ENCODE measurements at places on chromosomes 6 and 20. TPM values are rescaled to one million over a fixed set of nuclear protein-coding genes. Genes with fewer than 3 reads are reported as not detected.
A peak's percentile ranks its signal among the peaks of the same experiment; 100 is the strongest.

- no peak for DNase-seq
Observed at GRCh38 chr20:44022464-44022863, 107.8 kb downstream of the TOX2 start.

GRCh38 chr6:16355699-16356446, 117.5 kb downstream of the GMPR start:
- DNase-seq: no peak

DNA sequence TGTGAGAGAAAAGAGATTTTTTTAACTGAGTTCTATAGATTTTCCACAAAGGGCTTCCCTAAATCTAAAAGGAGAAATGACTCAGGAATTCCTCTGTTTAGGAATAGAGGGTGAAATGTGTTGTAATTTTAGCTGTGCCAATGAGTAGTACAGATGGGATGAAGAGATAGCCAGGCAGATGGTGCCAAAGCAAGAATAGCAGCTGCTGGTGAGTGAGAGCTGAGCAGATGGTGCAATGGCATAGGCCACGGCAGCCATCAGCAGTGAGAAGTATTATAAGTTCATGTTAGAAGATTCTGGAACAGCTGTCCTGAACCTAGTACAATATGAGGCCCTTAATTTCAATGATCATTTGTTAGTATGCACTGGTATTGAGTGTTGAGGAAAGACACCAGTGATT, 40.2 kb upstream of the CRISP1 start:
- no peak for DNase-seq

GRCh38 chr20:25058847-25059810, 1.2 kb upstream of the ACSS1 start:
- peak; percentile 68 for DNase-seq

DNA sequence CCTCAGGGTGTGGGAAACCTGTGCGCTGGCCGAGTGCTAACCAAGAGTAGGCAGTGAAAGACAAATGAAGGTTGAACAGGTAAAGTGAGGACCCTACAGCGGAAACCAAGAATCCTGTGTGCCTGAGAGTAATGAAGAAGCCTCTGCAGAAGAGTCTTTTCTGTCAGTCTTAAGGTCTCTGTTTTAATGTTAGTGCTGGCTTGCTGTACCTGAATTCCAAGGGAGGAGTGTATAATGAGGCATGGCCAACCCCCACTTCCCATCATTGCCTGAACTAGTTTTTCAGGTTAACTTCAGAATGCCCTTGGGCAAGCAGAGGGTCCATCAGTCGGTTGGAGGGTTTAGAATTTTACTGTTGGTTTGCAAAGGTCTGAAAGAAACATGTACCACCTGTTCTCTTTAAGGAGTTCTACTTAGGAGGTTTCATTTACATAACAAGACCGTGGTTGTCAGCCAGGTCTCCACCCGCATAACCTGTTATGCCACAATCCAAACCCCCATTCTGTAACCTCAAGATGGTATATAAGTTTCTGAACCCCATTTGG, 589 bp upstream of the PDCD2 start:
- peak; percentile 2 for DNase-seq

- DNase-seq: no peak
Observed at GRCh38 chr6:35512006-35512405, 690 bp downstream of the TULP1 start.

DNA sequence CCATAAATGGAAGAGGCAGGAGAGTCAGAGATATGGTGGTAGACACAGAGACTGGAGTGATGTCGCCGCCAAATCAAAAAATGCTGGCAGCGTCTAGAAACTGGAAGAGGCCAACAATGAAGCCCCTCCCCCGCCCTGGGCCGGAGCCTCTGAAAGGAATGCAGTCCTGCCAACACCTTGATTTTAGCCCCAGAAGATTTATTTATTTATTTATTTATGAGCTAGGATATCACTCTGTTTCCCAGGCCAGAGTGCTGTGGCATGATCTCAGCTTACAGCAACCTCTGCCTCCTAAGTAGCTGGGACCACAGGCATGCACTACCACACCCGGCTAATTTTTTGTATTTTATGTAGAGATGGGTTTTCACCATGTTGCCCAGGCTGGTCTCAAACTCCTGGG, 82.6 kb upstream of the CCDC167 start:
- DNase-seq: no peak

DNA sequence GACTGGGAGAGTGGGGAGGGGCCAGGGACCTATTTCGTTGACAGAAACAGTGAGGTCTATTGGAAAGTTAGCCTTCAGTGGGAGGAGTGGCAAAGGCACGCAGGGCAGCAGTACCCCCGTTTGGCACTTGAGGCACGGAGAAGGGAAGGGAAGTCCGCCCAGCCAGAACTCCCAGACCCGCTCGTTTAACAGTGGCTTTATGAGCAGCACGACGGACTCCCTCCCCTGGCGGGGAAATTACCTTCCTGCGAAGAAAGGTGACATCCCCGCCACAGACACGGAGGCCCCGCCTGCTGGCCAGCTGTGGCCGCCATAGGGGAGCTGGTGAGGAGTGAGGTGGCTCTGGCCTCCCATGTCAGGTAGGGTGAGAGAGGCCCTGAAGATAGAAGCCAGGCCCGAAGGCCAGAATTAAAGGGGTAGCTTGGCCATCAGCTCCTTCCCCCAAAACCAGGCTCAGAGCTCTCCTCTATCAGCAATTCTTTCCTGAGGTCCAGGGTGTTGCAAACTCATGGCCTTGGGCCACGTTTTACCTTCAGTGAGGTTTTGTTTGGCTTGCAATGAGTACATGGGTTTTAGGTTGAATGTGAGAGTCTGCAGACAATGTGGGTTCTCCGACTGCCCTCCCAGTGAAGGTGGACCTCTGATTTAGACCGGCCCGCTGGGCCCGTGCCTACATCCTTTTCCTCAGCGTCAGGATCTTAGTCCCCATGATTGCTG, 123.7 kb downstream of the MRPL14 start:
- peak; percentile 48 for DNase-seq

GRCh38 chr6:6801005-6801335, 212.4 kb downstream of the LY86 start:
- no peak for DNase-seq

DNA sequence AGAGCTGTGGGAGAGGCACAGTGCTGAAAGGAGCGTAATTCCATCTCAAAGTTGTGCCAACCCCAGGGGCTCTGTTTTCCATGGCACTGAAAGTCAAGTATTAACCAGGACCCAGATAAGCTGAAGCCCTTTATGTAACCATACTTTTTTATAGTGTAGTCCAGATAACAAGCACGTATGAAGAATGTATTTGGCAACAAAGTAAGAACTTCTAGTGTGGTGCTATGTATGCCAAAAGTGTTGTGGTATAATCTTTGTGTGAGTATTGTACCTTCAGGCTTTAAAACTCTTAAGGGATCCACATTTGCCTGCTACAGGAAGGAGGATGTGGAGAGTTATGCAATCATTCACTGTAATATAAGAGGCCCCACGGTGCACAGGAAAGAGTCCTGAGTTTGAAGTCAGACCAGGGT, 129.4 kb downstream of the IBTK start:
- peak; percentile 37 for DNase-seq

GRCh38 chr20:53611449-53611894, 17.8 kb upstream of the ZNF217 start:
- DNase-seq: peak; percentile 87

DNA sequence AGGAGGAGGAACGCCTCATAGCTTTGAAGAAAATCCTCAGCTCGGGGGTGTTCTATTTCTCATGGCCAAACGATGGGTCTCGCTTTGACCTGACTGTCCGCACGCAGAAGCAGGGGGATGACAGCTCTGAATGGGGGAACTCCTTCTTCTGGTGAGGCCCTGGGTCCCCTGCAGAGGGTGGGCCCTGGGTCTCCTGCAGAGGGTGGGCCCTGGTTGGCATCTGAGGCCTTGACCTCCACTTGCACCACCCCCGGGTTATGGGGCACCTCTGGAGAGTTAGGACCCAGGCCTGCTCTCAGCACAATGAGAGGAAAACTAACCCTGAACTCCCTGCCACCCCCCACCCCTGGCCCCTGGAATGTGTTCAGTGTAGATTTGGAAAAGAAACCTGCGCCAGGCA, 47.2 kb downstream of the SYNJ2 start:
- DNase-seq: no peak

DNA sequence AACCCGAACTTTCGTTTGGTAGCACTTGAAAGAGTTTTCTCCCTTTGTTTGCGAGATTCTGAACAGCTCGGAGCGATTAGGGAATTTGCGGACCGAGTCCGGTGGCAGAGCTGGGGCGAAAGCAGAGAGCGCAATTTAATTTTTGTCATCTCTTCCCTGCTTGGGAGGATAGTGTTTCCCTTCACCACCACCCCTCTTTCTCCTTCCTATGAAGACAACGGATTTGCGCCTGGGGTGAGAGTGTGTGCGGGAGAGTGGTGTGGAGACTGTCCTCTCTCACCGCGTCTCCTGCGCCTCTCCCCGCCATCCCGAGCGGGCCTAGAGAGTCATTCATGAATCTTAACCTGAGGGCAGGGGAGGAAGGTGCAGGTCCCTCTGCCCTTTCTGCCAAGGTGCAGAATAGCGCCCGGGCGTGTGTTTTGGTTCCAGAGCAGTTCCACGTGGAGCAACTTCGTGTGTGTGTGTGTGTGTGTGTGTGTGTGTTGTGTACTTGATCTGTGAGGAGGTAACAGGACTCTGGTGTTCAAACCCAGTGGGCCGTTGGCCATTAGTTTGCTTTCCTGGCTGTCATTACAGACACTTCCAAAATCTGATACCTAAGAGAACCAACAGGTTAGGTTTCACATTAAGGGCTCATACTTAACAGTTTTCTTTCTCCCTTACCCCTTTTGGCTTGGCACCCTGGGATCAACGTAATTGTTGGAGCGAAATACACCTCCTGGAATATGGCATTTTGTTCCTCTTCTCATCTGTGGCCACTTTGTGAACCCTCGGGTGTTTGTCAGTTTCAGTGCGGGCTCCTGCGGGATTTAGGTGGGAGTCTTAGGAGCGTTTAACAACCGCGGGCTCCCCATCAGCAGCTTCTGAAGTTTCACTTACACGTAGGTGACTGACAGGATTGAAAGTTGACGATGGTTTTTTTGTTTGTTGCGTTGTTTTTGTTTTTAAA, 1.8 kb downstream of the EYA4 start:
- peak; percentile 15 for DNase-seq

DNA sequence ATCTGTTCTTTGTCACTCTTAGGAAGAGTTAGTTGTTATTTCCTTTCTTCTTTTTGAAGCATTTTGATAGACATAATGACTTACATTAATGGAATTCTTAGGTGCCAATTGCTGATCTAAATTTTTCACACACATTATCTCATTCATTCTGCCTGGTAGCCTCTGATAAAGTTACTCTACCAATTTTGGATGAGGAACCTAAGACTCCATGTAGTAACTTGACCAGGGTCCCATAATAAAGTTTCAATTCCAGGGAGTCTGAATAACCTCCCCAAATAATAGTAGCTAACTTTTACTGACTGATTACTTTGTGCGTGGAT, 73.2 kb upstream of the CITED2 start:
- no peak for DNase-seq

DNA sequence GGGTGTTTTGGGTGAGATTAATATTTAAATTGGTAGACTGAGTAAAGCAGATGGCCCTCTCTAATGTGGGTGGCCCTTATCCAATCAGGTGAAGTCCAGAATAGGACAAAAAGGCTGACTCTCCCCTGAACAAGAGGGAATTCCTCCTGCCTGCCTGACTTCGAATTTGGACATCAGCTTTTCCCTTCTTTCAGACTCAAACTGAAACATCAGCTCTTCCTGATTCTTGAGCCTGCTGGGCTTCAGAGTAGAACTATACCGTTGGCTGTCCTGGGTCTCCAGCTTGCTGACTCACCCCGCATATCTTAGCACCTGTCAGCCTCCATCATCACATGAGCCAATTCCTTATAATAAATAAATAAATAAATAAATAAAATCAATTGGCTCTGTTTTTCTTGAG, 15.0 kb upstream of the TGM6 start:
- no peak for DNase-seq

DNA sequence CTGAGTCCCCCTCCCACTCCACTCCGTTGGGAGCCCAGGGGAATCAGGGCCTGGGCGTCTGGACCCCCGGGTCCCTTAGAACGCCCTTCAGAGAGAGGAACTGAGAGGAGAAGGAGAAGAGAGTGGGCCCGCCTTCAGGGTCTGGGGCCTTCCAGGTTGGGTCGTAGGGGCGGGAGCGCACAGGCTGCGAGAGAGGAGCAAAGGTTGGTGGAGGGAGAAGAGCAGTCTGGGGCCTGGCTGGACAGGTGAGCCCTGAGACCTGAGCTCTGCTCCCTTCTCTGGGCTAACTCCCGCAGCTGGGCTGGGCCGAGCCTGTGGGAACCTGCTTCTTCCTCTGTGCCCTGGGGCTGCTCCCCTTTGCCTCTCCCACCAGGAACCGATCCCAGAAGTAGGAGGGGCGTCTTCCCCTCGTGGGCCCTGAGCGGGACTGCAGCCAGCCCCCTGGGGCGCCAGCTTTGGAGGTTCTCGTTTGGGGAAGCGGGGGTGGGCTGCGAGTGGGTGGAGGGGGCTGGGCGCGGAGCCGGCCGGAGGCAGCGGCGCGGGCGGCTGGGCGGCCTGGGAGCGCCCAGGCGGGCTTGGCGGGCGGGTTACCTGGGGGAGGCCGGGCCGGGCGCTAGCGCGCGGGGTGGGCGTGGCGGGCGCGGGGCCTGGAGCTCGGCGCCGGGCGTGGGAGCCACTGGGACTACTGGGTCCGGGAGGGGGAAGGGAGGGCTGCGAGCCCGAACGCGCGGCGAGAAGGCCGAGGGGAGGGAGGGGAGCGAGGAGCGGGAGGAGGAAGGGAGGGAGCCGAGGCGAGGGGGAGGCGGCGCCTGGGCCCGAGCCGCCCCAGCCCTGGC, at the start of gene DDR1:
Gene DDR1 (plus strand): TSS at position 835 of the 836 bp plus-strand sequence. CDS start 4,211 bp downstream, outside the sequence.
- DNase-seq: peak; percentile 83

DNA sequence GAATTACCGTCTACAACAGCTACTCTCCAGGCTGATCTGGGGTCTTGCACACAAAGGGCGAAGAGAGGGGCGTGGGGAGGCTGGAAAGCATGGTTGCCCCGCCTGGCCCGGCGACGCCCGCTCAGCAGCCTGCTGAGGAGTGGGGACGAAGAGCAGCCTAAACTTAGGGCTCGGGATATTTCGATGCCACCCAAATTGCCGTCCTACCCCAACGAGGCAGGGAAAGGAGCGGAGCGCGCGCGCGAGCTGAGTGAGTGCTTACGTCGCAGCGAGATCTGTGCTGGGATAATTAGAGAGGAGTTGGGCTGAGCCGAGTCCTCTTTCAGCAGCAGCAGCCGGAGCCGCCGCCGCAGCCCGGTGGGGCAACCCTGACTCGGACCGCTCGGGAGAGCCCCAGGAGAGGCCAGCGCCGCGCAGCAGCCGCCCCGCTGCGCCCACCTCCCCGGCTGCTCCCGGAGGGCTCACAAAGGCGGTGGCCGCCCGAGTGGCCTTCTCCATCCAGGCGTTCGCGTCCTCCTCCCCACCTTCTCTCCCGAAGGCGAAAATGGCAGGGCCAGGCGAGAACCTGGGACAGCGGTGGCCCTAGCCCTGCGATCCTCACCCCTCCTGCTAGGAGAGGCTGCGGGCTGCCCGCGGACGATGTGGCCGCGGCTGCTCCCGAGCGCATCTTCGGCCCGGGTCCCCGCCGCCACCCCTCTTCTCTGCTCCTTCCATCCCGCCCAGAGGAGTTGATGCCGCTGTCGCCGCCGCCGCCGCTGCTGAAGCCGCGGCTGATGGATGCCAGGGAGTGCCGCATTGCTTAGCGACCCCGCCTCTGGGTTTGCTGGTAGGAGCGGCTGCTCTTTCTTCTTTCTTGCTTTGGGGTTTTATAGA, at the start of gene CLVS2:
Gene CLVS2 (plus strand): TSS at position 315 of the 873 bp plus-strand sequence. CDS start 1,543 bp downstream, outside the sequence.
- DNase-seq: peak; percentile 95

The SALL4 gene
- 18.4 TPM for total RNA-seq

The TRIM40 gene
- total RNA-seq: not detected

The HTR1B gene
- total RNA-seq: not detected

The NQO2 gene
- 97.3 TPM for total RNA-seq

The CST2 gene
- not detected for total RNA-seq

The PCED1A gene
- total RNA-seq: 42.0 TPM

The MOCS1 gene
- 4.0 TPM for total RNA-seq

The HCRTR2 gene
- not detected for total RNA-seq

The RFX6 gene
- not detected for total RNA-seq
